Stimulated activated CD8-positive, alpha-beta memory T cell treated with anti-CD3 and anti-CD28 coated beads, Interleukin-7, amount 100 ng/mL, for 24 hours (primary cell): ENCODE measurements at places on chromosomes 16 and 17.
A peak's percentile ranks its signal among the peaks of the same experiment; 100 is the strongest.

DNA sequence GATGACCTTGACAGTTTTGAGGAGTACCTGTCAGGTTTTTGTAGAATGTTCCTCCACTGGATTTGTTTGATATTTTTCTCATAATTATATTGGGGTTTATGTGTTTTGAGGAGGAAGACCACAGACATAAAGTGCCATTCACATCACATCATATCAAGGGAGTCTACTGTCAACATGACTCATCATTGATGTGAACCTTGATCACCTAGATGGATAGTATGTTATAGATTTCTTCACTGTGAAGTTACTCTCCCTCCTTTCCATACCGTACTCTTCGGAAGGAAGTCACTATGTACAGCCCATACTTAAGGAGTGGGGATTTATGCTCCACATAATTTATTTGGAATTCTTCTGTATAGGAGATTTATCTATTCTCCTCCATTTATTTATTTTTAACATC is 23.2 kb downstream of the PRSS54 start:
- no peak for DNase-seq

DNA sequence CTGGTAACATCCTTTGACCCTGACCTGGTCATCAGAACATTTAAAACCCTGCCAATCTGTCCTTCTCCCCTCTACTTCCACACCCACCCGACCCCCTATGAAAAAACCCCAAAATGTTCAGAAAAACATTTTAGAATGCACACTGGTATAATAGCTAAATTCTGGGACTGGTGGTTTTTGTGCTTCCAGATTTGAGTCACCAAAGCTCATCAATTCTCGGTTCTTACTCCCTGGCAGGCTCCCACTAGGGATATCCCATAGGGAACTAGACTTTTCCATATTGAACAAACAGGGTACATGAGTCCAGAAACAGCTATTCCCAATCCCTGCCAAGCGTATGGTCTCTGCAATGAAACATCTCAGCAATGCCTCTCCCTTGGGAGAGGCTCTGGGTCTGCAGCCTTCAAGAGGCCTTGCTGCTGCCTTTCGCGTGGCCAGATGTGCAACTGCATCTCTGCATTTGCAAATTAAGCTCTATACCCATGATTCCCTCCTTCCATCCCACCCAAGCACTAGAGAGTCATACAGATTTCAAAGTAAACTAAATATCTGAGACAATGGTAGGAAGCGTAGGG is 67.7 kb downstream of the SMG6 start:
- DNase-seq = no peak

DNA sequence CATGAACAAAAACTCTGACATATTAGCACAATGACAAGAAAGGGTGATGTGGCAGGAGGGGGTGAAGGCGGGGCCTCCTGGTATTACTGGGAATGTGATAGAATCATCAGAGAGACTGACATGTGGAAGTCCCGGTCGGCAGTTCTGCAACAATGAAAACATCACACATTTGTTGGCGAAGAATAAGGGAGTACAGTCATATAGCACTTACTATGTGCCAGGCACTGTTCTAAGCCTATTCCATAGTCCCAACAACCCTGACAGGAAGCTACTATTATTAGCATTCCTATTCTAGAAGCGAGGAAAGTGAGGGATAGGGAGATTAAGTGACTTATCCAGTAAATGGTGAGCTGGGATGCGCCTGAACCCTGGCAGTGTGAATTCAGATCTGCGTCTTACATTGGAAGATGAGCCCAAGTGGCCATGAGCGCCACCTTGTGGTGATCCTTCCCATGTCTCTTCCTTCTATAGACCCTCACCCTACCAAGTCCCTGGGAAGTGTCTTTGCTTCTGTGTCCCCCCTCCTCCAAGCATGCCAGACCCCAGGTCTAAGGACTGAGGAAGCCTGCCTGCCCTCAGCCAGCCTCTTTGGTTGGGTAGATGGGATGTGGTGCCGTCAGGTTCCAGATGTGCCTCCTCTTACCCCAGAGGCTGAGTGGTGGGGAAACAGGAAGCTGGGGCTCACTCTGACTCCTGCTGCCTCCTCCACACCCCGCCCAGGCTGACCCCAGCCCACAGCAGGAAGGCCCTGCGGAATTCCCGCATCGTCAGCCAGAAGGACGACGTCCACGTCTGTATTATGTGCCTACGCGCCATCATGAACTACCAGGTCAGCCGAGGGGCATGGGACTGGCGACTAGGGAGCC is 14.0 kb downstream of the FMNL1 start:
- peak; percentile 55 for DNase-seq

DNA sequence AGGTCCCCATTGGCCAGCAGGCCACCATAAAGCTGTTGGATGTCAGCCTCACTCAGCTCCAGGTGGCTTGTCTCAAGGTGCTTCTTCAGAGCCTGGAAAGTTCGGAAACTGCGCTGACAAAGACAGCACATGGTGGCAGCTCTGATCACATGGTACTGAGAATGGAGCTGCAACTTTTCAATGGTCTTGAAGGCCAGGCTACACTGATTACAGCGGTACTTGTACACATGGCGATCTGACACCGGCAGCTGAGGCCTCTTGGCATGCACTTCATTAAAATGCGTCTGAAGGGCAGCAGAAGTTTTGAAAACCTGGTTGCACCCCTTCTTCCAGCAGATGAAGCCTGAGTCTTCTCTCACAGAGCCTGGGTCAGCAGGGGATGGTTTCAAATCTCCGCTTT is 249.7 kb downstream of the ZFHX3 start:
- DNase-seq = no peak
